ENCODE measurements at places on chromosomes 13 and 19. TPM values are rescaled to one million over a fixed set of nuclear protein-coding genes. Genes with fewer than 3 reads are reported as not detected.
A peak's percentile ranks its signal among the peaks of the same experiment; 100 is the strongest.

The LONP1 gene
- total RNA-seq: 151 TPM

- no peak for DNase-seq
Measured at GRCh38 chr13:113155201-113155600, 3.2 kb upstream of the PROZ start.

DNA sequence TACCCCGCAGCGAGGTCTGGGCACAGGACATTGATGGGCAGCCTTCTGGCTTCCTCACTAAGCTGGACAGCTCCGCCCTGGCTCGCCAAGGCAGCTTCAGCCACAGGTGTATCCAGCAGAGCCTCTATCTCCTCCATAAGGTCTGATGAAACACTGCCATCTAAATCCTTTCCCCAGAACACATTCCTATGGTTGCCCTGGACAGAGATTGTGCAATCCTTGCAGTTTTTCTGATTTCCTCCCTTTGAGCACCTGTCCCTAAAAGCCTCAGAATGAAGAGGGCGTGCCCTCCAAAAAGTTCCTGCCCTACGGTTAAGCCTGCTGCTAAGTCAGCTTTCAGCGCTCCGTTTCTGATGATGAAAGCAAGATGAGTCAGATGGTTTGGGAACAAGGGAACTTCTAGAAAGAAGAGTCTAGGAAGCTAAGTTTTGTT lies 21.0 kb downstream of the CLEC4M start:
- DNase-seq: peak; percentile 23

The C5AR1 gene
- total RNA-seq: not detected

The ZNF829 gene
- total RNA-seq: 4.0 TPM

The TJP3 gene
- total RNA-seq: 1.7 TPM

DNA sequence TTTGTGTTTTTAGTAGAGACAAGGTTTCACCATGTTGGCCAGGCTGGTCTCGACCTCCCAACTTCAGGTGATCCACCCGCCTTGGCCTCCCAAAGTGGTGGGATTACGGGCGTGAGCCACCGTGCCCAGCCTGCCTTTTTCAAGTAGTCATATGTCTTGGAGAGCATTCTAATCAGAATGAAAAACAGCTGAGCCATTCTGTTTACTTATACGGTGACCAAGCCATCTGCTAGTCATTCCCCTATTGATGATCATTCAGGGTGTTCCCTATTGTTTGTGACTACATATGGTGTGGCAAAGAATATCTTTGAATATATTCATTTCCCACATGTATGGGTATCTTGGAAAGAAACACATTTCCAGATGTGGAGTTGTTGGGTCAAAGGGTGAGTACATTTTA lies 17.2 kb downstream of the BLOC1S3 start:
- DNase-seq: no peak

The PLVAP gene
- total RNA-seq: 1.5 TPM

- peak; percentile 70 for DNase-seq
Measured at GRCh38 chr19:2060884-2061494, 9.9 kb upstream of the MKNK2 start.

- no peak for DNase-seq
Measured at GRCh38 chr13:57123681-57124080, 17.0 kb upstream of the PRR20A start.

The CYP2S1 gene
- total RNA-seq: 4.9 TPM

The UFM1 gene
- 97.8 TPM for total RNA-seq

The KLK8 gene
- total RNA-seq: 7.1 TPM

- no peak for DNase-seq
Measured at GRCh38 chr13:110116072-110116487, 190.9 kb downstream of the COL4A1 start.

The CEACAM4 gene
- total RNA-seq: not detected

DNA sequence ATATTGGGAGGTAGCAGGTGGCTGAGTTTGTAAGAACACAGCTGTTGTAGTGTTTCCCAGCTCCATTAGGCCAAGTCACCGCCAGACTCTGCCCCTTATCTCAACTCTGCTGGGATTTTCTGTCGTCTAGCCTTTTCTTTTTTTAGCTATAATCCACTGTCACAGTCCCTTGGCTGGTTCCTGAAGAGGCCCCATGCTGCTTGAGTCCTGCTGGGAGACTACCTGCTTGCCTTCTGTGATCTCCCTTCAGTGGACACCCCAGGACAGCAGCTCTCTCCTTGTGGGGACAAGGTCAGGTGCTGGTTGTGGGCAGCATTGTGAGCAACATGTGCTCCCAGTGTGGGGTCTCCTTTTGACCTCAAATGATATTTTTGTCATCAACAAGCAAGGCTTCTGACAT lies 195.0 kb upstream of the ATXN8OS start:
- DNase-seq: no peak

DNA sequence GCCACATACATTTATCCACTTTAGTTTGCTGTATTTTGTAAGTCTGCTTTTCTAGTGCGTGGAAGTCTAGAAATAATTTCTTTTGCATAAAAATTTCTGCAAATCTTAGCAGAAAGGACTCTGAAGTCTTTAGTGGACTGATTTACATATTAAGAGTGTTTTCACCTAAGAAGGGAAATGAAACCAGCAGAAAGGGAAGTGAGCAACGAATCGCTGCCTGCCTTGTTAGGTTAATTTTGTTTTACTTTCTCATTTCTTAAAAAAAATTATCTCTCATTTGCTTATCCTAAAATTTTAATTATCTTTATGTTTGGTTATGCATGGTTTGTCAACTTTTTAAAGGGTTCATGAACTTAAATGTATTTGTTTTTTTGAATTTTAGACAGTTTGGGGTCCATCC lies 767 bp upstream of the GPR18 start:
- no peak for DNase-seq

DNA sequence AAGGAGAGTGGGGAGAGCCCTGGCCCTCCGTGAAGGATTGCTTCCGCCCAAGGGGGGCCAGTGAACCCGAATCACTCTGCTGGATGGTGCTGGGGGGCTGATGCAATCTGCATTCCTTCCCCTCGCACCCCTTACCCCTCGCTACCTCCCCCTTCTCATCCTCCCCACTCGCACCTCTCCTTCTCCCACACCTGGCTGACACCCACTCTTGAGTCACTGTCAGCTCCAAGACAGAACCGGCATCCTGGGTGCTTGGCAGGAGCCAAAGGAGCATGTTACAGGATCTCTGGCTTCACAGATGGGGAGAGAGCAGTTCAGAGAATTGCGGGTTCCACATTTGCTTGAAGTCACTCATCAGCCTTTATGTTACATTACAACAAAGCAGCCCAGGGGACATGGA lies 125.9 kb upstream of the GJB6 start:
- DNase-seq: no peak

- DNase-seq: no peak
Measured at GRCh38 chr13:32445461-32445860, 17.5 kb upstream of the N4BP2L1 start.

The DOHH gene
- total RNA-seq: 32.9 TPM

- no peak for DNase-seq
Measured at GRCh38 chr13:109870696-109871370, 84.5 kb upstream of the IRS2 start.

DNA sequence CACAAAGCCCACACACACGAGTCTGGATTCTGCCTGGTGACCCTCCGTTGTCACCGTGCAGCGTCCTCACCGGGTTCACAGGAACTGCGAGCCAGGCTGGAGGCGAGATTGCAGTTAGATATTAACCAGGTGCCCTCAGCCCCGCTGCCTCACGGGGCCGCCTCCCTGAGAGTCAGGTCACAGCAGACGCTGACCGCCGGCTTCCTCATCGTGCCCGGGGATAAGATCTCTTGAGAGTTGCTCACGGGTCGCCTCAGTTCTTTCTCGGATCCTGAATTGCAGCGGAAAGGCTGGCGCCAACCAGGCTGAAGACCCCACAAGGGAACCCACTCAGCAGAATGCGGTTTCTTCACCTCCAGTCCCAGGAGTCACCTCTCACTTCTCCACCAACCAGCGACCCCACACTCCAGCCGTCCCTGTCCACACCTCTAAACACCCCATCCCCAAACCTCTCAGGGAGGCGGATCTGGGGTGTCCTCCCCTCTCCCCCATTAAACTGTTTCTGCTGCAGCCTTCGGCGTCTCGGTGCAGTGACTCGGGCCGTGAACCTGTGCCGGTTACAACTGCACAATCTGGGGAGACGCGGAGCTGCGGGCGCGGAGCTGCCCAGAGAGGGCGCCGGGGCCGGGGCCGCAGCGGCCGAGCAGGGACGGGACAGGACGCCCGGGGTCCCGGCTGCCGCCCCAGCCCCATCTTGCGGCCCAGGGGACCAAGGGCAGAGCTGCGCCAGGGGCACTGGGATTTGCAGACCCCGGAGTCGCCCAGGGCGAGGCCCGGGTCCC lies 591 bp downstream of the ZNF823 start:
- DNase-seq: no peak

DNA sequence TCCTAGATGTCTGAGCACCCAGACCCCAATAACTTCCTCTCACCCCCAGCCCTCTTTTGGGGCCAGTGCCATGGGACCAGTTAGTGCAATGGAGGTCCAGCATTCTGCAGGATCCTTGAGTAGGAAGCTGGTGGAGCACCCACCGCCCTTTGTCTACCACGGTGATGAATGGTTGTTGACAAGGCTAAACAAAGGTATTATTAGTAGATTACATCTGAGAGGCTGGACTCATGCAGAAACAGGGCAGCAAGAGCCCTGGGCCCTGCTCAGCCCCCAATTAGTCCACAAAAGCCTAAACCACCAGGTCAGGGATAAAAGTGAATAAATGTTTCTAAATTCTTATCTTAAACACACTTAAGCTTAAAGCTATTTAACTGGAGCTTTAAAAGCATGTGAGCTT lies 196.5 kb upstream of the TSHZ3 start:
- DNase-seq: no peak

DNA sequence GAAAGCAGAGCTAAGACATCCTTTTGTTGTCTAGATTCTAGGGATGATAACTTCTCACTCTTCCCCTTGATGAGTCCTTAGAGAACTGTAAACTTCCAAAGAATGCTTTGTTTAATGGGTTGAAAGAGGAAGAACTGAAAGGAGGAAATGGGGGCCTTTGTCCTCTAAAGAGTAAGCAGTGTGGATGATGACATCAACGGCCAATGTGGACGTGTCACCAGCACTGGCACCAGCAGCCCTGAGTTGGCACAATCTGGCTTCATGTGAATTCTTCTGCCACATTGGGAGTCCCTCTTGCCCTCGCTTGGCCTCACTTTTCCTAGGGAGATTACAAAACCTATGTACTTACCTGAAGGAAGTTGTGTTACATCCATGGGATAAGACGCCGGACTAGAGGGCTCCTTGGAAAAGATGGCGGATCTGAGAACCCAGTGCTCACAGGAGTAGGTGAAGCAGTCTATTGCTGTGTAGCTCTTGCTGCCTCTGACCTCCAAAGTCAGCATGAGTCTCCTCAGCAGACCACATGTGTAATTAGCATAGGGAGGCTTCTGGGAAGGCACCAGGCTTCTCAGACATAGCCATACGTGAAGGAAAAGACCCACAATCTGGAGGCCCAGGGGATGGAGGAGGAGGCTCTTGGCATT lies 62.8 kb downstream of the RGCC start:
- DNase-seq: no peak

- no peak for DNase-seq
Measured at GRCh38 chr13:42547612-42548011, 26.3 kb upstream of the TNFSF11 start.

GRCh38 chr19:2392366-2392765 lies 32.3 kb downstream of the TMPRSS9 start:
- DNase-seq: no peak

DNA sequence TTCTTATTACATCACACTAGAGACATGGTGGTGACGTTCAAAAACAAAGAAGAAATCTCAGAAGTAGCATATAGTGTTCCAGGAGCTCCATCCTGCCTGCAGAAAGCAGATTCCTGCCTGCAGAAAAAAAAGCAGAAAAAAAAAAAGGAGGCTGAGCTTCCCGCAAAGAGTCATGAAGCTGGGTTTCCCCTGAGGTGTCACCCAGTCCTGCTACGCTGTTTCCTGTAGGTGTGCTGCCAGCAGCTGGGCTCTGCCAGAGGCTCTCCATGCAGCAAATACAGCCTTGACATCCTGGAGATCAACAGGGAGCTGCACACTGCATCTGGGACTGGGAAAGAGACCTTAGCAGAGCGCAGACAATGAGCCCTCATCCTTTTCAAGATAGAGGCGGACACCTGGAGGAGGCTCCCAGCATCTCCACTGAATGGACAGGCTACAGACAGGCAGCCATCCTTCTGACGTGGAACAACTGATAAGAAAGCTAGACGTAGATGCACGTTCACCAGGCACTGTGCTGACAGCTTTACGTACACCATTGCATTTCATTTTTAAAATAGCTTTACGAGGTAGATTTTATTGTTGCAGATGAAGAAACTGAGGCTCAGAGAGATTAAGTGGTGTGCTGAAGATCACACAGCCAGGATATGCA lies 350.9 kb downstream of the FOXO1 start:
- DNase-seq: peak; percentile 4

DNA sequence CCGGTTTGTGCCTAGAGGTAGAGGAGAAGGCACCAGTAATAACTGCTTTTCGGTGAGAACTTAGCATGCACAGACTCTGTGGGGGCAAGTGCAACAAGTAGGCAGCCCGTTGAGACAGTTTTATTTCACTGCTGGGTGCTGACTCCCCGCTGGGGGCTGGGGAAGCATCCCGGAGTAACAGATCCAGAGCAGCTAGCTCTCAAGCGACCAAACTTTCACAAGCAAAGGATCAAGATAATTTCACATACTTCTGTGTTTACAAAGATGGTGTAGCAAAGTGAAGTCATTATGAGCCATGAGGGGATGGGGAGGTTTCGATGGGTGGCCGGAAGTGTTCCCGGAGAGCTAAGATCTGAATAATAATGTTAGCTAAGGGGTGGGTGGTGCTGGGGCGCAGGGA lies 2.8 kb downstream of the NACC1 start:
- no peak for DNase-seq

GRCh38 chr13:74306496-74306895 lies 172.3 kb upstream of the KLF12 start:
- DNase-seq: no peak

The CGB1 gene
- 15.3 TPM for total RNA-seq

- no peak for DNase-seq
Measured at GRCh38 chr19:57282011-57282643, 1.8 kb downstream of the ZNF460 start.

DNA sequence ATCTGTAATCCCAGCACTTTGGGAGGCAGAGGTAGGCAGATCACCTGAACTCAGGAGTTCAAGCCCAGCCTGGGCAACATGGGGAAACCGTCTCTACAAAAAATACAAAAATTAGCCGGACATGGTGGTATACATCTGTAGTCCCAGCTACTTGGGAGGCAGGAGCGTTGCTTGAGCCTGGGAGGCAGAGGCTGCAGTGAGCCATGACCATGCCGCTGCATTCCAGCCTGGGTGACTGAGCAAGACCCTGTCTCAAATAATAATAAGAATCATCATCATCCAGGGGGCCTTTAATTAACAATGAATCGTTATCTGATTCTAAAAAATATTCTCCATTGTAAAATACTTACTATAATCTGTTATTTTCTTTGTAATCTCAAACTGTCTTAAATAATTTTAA lies 283.4 kb downstream of the DACH1 start:
- no peak for DNase-seq

Measured in kidney epithelial cell (primary cell).